ENCODE measurements at places on chromosomes 12 and 14.

DNA sequence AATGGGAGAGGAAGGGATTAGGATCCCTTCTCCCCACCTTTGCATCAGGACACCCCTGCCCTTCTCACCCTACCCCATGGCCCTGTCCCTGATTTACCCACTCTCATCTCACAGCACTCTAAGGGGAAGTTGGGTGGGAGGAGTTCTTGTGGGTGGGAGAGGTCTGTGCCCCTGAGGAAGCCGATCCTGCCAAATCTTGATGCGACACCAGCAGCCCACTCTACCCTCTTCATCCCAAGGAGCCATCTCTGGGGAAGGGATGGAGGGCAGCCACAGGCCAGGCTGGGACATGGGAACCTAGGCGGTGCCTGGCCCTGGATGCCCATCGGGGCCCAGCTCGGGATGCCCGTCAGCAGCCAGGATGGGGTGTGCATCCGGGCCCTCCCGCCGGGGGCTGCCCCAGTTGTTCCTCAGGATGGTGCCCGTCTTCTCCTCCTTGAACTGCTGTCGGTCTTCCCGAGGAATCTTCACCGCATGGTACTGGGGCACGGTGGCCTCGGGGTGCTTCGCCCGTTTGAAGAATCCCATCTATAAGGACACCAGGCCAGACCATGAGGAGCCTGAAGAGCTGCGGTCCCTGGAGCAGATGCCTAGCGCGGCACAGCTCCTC lies 22.8 kb downstream of the ITGA7 start:
- no peak for DNase-seq

DNA sequence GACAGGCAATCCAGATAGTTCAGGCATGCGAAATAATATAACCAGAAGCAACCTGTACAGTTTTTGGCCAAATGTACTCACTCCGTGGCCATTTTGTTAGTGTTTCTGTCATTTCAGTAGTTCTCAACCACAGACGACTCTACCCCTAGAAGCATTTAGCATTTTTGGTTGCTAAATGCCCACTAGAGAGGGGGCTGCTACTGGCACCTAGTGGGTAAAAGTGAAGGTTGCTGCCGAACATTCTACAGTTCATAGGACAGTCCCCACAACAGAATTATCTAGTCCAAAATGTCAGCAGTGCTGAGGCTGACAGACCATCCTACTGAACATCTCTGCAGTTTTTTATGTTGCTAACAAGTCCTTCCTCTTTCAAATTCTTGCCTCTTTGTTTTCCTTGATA lies 107.4 kb downstream of the TSHR start:
- no peak for DNase-seq

GRCh38 chr12:124683152-124684124 lies 116.0 kb upstream of the NCOR2 start:
- no peak for DNase-seq

DNA sequence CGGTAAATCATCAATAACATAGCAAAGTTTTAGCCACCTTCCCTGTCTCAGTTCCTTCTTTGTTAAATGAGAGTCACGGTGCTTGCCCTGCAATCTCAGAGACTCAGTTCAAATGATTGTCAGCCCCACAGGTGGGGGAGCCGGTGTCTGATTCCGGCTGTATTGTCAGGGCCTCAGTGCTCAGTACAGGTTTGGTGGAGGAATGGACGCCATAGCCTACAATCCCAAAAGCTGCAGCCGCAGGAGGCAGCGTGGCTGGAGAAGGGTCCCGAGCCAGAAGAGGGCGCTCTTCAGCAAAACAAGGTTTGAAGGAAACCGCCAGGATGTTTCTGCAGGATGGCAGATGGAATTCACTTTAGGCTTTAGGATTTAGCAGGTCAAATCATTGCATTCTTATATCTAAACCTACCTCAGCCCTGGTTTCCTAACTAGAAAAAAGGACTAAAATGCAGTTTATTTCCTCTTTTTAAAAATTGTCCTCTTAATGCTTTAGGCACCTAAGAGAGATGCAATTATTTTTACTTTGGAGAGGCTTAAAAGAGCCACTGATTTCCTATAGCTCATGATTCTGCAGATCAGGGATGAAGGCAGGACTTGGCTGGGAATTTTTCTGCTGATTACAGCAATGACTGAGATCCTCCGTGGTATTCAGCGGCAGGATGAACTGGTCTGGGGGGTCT lies 29.2 kb downstream of the FOS start:
- DNase-seq = peak; percentile 82

GRCh38 chr12:125228519-125229260 lies 163.5 kb downstream of the AACS start:
- no peak for DNase-seq

- peak; percentile 92 for DNase-seq
Observed at GRCh38 chr12:14365294-14366208, at the start of gene ATF7IP. Gene ATF7IP (plus strand): TSS chr12:14365682. CDS start chr12:14423916, 58,234 bp downstream.

GRCh38 chr14:73721101-73721821 lies 7.1 kb upstream of the PNMA1 start:
- DNase-seq = no peak

GRCh38 chr12:28543021-28543890 lies 353.0 kb downstream of the CCDC91 start:
- DNase-seq = no peak

DNA sequence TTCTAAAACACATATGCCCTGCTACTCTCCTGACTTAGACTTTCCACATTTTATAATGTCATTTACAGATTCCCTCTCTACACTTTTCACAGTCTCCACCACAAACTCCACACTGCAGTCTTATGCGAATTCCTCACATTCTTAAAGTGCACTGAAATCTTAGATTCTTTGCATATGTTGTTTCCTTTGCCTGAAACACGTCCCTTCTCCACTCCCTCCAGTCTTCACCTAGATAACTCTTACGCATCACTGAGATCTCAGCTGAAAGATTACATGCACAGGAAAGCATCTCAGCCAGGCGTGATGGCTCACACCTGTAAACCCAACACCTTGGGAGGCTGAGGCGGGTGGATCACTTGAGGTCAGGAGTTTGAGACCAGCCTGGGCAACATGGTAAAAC lies 3.8 kb upstream of the ARHGAP9 start:
- DNase-seq = no peak

- DNase-seq = no peak
Observed at GRCh38 chr12:66065150-66065549, 65.4 kb downstream of the LLPH start.

GRCh38 chr12:30837595-30837994 lies 82.8 kb upstream of the CAPRIN2 start:
- DNase-seq = no peak

- DNase-seq = no peak
Observed at GRCh38 chr12:130280742-130281141, 56.9 kb upstream of the PIWIL1 start.

DNA sequence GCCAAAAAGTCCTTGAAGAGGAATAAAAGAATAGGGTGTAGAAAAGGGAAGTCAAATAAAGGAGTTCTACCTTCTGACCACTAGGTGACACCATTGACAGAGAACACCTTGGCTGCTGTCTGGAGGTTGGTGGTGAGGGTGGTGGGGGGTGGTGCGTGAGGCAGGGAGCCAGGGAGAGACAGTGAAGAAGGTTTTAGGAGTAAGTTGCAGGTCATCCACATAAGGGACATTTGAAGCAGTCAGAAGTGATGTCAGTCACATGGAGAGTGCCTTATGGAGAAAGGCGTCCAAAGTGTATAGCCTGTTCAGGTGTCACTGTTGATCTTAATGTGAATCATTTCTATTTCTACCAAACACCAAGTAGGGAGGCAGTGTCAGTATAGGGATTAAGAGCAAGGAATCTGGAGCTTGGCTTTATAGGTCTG lies 279.3 kb upstream of the DDHD1 start:
- DNase-seq = no peak

GRCh38 chr14:99566390-99567354 lies 37.3 kb downstream of the CCDC85C start:
- no peak for DNase-seq

DNA sequence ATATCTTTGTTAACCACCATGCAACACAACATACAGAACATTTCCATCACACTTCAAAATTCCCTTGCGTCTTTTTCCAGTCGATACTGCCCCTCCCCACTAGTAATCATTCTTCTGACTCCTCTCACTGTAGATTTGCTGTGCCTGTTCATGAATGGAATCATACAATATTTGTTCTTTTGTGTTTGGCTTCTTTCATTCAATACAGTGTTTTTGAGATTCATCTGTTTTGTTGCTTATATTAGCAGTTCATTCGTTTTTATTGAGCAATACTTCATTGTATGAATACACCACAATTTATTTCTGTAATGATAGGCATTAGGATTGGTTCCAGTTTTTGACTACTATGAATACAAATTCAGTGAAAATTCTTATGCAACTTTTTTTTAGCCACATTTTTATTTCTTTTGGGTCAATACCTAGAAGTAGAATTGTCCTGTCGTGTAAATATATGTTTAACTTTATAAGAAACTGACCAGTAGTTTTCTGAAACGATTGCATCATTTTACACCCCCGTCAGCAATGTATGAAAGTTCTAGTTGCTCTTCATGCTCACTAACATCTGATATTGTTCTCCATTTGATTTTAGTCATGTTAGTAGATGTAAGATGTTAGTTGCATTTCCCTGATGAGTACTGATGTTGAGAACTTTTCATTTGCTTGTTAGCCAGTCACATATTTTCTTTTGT lies 127.5 kb downstream of the TGFB3 start:
- DNase-seq = no peak

DNA sequence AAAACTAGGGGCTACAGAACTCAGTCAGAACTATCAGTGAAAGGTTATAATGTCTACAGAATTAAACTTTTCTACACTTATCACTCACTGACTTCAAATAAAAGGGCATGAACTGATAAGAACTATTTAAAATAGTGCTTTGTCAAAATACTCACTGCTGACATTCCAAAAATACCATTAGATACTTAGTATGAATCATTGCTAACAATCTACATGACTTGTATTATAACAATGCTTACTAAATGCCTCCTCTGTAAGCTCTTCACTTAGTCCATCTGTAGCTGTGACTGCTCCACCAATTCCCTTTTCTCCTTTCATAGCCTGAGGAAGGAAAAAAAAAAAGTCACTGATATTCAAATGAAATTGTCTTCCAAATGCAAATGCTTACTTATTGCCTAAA lies 17.0 kb downstream of the NFYB start:
- no peak for DNase-seq

DNA sequence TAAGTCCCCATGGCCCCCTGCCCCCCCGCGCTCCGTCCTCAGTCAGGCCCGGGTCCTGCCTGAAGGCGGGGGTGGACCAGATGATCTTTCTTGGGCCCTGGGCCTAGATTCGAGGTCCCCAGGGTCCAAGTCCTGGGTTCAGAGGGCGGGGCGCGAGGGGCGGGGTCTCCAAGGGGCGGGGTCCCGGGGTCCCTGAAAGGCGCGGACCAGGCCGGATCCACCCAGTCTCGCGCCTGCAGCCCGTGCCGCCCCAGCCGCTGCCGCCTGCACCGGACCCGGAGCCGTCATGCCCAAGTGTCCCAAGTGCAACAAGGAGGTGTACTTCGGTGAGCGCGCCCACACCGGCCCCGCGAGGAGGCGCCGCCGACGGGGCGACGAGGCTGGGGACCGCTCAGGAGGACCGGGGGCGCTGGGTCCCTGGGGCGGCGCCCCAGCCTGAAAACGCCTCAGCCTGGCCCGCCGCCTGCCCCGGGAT lies 325 bp downstream of the CRIP1 start:
- no peak for DNase-seq

DNA sequence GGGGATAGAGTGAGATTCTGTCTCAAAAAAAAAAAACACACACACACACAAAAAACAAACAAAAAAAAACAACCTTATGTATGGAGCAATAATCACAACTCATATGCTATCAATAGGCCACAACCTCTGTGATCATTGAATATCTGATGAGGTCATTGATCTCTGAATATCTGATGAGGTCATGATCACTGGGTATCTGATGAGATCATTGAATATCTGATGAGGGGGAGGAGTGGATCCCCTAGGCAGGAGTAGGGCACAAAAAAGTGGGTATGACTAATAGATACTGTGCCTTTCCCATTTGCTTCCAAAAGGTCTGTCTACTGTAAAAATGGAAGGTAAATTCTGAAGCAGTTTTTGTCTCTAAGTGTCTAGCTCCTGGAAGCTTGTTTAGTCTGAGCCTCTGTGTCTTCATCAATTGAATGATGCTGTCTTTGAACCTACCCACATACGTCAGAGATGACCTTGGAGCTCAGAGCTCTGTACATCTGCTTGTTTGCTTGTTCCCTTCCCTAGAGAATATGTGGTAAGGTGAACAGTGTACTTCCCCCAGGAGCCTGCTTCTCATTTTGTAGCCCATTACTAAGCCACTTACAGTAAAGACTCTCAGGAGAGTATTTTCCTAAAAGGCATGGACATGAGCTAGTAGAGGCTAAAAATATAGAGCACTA lies 13.6 kb downstream of the PAH start:
- no peak for DNase-seq

GRCh38 chr14:78509516-78509915 lies 339.3 kb downstream of the NRXN3 start:
- no peak for DNase-seq

DNA sequence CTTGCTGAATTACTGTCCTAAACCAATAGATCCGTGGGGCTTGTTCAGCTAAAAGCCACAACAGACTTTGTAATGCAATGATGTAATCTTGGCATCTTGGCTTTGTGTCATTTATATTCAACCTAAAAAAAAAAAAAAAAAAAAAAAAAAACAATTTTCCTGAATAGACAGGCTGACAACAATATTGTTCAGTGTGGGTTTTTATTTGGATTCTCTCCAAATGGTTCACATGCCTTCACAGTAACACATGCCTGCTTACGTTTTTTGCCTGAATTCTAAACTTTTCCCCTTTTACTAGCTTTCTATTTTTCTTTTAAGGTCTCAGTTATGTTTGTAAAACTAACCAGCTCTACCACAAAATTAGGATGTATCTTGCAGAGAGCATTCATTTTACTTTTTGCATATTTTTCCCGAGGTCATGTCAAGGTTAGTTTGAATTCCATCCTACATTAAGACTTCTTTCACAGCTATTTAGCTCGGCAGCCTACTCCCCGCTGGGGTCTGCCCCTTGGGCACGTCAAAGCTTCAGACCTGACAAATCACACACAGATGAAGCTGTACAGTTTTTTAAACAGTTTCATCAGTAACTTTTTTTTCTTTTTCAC lies 213.7 kb upstream of the NPAS3 start:
- DNase-seq = no peak

DNA sequence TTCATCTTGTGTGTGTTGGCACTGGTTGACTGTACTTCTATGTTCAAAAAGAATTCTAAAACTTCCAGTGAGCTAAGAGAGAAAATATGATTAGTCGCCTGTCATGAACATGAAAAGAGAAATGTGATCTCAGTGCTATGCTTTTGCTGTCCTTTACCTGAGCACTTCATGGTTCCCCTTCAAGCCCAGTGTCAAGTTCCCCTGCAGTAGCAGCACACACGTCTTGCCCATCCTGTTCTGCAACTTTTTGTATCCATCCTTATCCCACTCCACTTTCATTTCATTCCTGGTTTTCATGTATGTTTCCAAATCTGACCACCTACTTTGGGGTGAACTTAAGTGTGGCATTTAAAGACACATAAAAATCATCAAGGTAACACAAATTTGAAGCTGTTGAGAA lies 848.0 kb upstream of the USP15 start:
- DNase-seq = no peak

DNA sequence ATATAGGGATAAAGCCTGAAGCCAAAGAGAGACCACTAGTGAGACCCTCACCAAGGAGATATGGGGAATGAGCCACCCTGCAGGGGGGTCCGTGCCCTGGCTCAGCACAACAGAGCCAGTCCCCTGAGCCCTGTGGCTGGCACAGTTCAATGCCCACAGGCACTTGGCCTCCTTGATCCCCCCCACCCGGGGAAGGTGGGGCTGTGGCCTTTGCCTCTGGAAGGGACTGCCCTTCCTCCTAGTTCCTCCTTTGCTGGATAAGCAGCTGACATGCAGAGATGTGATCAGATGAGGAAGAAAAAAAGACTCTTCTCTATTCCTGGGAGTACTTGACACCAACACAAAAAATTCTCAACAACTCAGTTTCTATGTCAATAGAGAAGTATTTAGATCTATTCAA lies 19.9 kb downstream of the TTC7B start:
- DNase-seq = no peak
